ENCODE measurements at places on chromosomes 4 and X.

DNA sequence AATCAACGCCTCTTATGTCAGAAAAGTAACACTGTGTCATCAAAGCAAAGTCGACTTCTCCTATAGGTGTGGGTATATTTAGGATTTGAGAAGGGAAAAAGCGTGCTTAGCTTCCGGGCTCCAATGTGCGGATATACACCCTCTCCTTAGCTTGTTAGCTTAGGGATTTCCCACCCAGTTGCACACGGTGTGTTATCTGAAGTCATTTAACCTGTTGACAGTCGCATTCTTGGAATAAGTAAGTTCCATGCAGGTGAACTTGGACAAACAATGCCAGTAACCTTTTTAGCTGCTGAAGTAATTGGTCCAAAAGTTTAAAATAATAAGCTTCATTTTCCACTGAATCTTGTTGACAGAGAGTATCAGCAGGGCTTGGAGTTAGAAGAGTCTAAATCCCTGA, 113.7 kb downstream of the SHROOM3 start:
- DNase-seq, result no peak

DNA sequence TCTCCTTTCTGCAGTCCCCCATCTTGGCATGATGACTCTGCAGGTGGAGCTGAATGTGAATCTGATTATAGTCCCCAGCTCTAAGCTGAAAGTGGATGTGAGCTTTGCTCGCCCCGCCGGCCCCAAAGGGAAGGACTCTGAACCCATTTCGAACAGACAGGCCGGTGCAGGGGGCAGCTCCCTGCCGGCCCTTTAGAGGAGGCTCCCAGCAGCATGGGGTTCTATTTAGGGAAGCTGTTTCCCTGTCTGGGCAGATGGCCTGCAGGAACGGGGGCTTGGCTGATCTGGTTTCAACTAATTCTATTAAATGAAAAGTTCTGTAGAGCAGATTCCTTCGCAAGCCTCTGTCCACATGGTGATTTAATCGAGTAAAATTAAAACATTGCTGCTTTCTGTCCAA, 104.8 kb upstream of the MSX1 start:
- no peak for DNase-seq

DNA sequence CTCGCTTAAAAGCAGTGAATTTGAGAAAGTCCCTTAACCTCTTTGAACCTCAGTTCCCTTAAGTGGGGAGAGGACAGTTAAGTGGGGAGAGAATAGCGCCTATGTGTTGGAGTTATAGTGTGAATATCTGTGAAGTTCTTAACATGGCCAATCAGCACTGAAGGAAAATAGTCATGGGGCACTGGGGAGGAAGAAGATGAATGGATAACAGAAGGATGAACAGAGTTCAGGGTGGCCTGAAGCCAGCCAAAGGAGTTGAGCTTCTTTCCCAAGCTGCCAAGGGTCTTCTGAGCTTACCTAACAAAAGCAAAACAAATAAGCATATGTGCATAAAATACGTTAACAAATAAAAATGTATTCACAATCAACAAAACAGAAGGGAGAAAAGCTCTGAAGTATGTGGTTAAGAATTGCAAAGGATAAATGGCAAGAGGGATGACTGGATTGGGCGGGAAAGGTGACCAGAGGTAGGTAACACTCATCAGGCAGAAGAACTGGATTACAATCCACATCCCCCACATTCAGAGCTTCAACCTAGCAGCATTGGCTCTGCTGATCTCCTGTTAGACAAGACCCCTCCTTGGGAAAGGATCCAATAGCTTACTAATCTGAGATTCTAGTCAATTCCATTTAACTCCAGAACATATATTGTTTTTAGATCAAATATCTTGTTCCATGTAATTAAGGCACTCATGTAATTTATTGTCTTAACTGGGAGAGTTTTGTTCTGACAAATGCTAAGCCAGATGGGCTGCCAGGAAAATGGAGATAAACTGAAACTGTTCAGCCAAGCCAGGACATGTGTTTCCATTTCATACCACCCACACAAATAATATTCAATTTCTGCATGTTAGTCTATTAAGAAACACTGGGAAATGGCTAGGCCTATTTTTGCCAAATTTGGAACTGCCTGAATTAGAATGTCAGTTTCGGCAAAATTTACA, 221.2 kb downstream of the LDB2 start:
- DNase-seq, result no peak

- DNase-seq, result no peak
Observed at GRCh38 chrX:17435476-17435875, 60.5 kb downstream of the NHS start.

- DNase-seq, result no peak
Observed at GRCh38 chr4:149788300-149788699, 27.3 kb downstream of the IQCM start.

GRCh38 chr4:128596853-128597252, 212.6 kb upstream of the JADE1 start:
- no peak for DNase-seq

GRCh38 chr4:81454499-81454898, 17.2 kb downstream of the RASGEF1B start:
- DNase-seq, result no peak

GRCh38 chrX:20412871-20413486, 146.3 kb upstream of the RPS6KA3 start:
- DNase-seq, result no peak

DNA sequence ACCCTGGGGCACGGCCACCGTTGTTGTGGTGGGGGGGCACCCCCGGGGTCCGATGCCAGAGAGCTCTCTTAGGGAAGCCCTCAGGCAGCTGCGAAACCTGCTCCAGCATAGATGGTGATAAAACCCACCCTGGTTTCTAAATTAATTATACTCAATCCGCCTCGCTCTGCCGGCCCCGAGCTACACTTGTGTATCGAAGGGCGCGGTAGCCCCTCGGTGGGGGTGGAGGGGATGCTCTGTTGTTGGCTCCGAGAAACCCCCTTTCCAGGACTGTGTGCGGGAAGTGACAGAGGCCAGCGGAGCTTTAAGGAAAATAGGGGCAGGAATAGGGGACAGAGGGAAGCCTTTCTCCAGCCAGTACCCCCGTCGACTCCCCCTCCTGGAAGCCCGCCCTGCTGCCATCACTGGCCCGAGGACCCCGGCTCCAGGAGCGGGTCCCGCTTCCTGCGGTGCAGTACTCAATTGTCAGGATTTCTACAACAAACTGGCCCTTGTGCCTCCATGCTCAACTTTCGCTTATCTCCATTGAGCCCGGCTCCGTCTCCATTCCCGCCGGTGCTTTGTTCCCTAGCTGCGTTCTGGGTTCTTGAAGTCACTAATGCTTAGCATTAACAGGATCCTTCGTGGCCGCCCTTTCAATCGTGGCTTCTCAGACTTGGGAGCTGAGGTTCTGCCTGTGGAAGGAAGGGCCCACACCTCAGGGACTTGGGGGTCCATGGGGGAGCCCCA, 408.2 kb downstream of the BCOR start:
- no peak for DNase-seq

GRCh38 chr4:79898055-79898454, 175.0 kb downstream of the ANTXR2 start:
- DNase-seq, result no peak

DNA sequence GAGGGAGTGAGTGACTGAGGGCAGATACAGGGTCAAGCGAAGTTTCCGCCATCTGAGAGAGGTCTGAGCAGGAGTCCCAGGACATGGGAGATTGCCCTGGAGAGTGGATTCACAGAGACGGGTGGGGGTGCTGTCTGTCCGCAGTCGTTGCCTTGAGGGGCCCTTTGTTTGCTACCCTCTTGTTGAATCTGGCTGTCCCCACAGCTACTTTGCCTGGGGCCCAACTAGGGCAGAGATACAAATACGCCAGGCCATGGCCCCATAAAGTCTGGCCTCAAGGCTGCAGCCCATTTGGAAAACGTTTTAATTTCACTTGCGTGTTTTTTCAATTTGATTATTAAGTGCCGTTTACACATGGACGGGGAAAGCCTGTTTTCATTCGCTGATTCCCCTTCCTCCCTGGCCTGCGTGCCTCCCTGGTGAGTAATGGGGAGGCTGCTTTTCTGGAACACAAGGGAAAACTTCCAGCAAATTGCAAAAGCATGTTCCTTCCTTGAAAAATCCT, 134.4 kb downstream of the SMIM20 start:
- DNase-seq, result no peak

- no peak for DNase-seq
Observed at GRCh38 chr4:128658214-128658631, 151.3 kb upstream of the JADE1 start.

GRCh38 chr4:120056246-120056645, 10.4 kb downstream of the MAD2L1 start:
- DNase-seq, result no peak

- no peak for DNase-seq
Observed at GRCh38 chr4:122879001-122879400, 43.4 kb downstream of the NUDT6 start.

DNA sequence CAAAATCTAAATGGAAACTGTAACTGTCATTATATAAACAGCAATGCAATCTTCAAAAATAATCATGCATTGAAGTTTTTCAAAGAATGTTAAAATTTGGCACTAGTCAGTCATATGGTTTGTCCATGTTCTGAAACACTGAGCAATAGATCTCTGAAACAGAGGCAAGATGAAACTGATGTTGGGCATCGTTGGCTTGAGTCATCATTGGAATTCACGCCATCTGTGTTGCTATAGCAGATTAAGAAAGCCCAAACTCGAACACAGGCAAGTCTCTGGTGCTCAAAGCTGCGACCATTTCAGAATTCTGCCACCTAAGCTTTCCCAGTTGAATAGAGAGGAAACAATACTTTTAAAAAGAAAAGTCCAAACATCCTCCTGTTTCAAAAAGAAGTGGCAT, 114.1 kb upstream of the PPARGC1A start:
- no peak for DNase-seq

- DNase-seq, result no peak
Observed at GRCh38 chr4:139191373-139191772, 14.4 kb upstream of the ELF2 start.

DNA sequence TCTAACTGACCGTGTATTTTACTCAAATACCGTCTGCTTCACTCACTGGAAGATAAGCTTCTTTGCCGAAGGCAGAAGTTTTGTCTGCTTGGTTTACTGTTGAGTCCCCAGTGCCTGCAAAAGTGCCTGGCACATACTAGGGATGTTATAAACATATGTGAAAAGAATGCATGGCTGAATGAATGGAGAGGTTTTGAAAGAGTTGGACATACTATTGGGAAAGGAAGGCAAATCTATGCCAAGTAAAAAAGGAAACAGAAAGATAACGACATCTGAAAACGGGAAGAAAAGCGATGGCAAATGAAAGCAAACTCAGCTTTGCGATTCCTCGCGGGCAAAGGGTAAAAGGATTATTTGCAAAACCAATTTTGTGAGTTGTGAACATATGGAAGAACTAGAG, 21.7 kb downstream of the ADGRG2 start:
- no peak for DNase-seq

- no peak for DNase-seq
Observed at GRCh38 chr4:139278912-139279759, 889 bp downstream of the MGARP start.

GRCh38 chrX:1558761-1559468, 21.9 kb upstream of the P2RY8 start:
- no peak for DNase-seq

- DNase-seq, result no peak
Observed at GRCh38 chr4:153004081-153004850, 68.1 kb downstream of the FHDC1 start.

GRCh38 chr4:123555233-123555806, 158.7 kb downstream of the SPRY1 start:
- no peak for DNase-seq

DNA sequence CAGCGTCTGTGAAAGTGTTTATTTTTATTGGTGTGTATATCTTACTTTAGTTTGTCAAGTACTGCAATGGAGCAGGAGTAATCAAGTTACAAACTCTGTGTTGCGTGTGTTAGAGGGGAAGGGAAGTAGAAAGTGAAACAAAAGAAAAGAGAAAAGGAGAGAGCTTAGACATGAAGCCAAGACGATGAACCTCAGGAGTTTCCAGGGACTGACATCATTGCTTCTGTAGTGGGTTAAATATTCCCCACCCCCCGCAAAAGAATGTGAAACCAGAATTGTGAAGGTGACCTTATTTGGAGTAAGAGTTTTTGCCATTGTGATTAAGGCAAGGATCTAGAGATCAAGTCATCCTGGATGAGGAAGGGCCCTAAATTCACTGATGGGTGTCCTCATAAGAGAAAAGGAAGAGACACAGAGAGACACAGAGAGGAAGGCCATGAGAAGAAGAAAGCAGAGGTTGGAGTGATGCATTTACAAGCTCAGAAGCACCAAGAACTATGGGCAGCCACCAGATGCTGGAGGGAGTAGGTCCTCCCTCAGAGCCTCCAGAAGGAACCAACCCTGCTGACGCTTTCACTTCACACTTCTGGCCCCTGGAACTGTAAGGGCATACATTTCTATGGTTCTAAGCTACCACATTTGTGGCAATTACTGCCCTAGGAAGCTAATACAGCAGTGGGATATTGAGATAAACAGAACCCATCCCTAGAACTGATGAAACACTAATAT, 173.6 kb upstream of the SFRP2 start:
- no peak for DNase-seq

DNA sequence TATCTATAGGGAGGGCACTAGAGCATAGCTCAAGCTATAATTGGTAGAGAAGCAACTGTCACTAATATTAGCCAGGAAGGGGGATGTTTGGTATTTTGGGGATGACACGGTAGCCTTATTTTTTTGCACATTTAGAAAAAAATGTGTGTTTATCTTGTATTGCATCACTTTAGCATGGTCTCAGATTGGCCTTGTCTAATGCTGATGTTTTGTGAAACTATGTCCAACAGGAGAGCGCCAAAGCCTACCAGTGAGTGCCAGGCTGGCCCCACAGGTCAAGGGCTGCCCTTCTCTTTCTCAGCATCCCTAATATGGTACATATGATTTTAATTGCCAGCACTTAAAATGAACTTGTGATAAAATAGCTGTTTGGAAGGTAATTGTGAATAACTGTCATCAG, 24.8 kb upstream of the WDR19 start:
- no peak for DNase-seq

- no peak for DNase-seq
Observed at GRCh38 chrX:153903238-153903980, 1.1 kb upstream of the AVPR2 start.

DNA sequence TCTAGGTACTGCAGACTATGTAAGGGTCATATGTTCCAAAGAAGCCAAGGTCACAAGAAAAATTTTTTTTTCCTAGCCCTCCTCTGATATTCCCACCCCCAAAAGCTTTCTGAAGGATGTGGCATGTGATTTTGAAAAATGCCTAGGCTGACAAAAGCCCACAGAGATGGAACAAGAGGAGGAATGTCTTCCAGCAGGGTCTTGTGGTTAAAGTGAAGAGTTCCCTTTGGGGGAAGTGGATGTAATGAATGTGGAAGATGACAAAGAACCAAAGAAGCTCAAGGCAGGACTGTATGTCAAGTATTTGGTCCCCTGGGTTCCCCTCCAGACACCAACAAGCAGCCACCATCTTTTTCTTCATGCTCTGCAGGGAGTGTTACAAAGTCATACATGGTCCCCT, 268.8 kb downstream of the BCOR start:
- DNase-seq, result no peak

- no peak for DNase-seq
Observed at GRCh38 chr4:128076464-128076863, 15.4 kb downstream of the LARP1B start.

- DNase-seq, result no peak
Observed at GRCh38 chr4:53778155-53778554, 186.9 kb upstream of the LNX1 start.

- DNase-seq, result no peak
Observed at GRCh38 chr4:133474501-133474900, 325.4 kb downstream of the PCDH10 start.

GRCh38 chr4:184288451-184289178, 70.9 kb upstream of the ENPP6 start:
- no peak for DNase-seq
